ENCODE measurements at places on chromosomes 1 and 21. TPM values are rescaled to one million over a fixed set of nuclear protein-coding genes. Genes with fewer than 3 reads are reported as not detected.
A peak's percentile ranks its signal among the peaks of the same experiment; 100 is the strongest.

- DNase-seq = no peak
These were observed 43.6 kb upstream of the GRHL3 start for GRCh38 chr1:24275510-24275909.

- no peak for DNase-seq
These were observed 197.8 kb upstream of the GALNT2 start for GRCh38 chr1:229869240-229869639.

The EFHD2 gene
- 43.7 TPM for total RNA-seq

The KCNA2 gene
- total RNA-seq = 1.0 TPM

DNA sequence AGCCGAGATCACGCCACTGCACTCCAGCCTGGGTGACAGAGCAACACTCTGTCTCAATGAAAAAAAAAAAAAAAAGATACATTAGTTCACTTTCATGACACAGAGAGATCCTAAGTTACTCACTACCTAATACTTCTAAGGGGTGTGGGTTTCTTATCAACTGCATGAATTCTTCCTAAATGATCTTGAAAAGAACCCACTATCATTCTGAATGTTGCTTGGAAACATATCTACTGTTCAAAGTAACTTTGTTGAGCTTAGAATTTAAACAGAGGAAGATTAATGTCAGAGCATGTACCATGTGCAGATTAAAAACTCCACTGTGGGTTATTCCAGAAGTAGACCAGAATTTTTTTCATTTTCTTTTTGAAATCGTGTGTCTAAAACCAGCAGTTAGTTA is 241.5 kb downstream of the LTN1 start:
- DNase-seq = no peak

- DNase-seq = no peak
These were observed 26.1 kb downstream of the SPAG17 start for GRCh38 chr1:118158924-118159323.

DNA sequence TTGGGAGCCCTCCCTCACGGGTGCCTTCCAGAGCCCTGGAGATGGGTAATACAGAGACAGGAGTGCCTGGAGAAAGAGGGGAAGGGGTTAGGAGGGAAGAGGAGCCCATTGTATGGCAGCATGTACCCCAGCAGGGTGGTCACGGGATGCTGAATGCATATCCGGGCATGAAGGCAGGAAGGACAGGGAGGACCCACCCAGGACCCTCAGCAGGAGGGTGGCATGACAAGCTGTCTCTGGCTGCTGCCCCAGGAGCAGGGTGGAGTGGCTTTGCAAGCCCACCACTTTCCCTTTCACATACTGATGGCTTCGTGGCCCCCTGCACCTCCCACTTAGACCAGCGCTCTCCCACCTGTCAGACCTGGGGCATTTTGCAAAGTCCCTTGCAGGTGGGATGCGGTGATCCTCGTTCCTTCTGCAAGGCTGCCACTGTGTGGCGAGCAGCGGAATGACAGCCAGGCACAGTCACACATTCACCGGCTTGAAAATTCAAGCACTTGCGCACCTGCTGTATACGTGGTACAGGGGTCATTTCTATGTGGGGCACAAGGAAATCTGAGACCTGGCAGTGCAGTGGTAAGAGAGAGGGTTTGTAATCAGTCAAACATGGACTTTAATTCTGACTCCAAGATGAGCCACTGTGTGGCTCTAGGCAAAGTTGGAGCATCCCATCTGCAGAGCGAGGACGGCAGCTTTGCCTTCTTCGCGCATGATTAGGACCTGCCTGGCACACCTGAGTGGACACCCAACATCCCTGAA is 53.2 kb upstream of the TMEM51 start:
- no peak for DNase-seq

GRCh38 chr1:244065063-244065793 is 14.1 kb downstream of the ZBTB18 start:
- DNase-seq = no peak

DNA sequence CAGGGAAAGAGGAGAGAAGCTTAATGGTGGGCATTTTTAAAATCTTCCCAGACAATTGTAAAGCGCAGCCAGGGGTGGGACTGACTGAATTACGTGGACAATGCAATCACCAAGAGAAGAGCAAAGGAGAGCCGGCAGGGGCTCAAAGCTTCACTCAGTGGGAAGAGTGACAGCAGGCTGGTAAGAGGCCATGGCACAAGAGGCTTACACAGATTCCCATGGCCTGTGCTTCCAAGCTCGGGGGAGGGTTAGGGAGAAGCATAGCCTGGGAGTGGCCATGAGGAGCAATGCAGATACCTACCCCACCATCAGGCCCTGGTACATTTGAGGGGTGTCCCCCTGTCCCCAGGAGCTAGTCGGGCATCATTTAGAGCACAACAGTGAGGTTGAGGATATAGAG is 27.1 kb upstream of the SEC16B start:
- no peak for DNase-seq

DNA sequence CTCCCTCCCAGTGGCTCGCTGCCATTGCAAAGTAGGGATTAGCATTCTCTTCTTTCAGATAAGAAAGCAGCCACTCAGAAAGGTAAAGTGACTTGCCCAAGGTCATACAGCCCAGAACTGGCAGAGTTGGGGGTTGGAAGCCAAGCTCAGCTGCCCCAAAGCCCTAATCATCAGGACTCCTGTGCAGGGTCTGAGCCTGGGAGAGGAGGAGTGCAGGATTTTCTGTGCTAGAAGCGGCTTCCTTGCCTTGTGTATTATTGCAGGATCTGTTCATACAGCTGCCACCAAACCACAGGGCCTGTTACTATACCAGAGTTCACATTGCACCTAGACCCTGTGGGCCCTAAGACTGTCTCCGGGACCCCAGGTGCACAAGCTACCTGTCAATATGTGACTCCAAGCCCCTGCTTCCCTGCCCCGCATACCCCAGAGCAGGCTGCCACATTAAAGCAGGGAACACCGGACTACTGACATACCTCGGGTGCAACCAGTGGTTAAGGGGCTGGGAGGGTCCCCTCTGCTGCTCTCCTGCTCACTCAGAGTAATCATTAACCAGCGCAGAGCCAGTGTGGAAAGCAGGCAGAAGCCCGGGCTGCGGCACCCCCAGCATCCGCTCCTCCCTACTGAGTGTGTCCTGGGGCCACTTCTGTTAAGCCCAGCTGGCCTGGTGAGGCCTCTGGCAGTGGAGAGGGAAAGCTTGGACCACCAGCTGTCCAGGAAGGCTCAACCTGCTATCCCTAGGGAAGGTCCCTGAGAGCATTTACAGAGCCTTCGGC is 15.8 kb downstream of the HSPG2 start:
- DNase-seq = peak; percentile 36

The DNALI1 gene
- 5.1 TPM for total RNA-seq

- DNase-seq = no peak
These were observed 3.8 kb downstream of the UTP25 start for GRCh38 chr1:209831615-209832014.

The RNU1-3 gene
- 7,231 TPM for total RNA-seq

- no peak for DNase-seq
These were observed 8.6 kb downstream of the E2F2 start for GRCh38 chr1:23522244-23522982.

GRCh38 chr1:173208146-173208545 is 1.0 kb upstream of the TNFSF4 start:
- DNase-seq = no peak

The FGR gene
- 12.1 TPM for total RNA-seq

All from aorta (tissue), 5 donors.